Hepatic stellate cell (primary cell): ENCODE measurements at places on chromosomes 3 and 15.

GRCh38 chr15:91884606-91885005 lies 31.1 kb downstream of the SLCO3A1 start:
- DNase-seq, result peak; percentile 35

GRCh38 chr3:187352581-187353575 lies 15.3 kb upstream of the RTP4 start:
- DNase-seq, result no peak

DNA sequence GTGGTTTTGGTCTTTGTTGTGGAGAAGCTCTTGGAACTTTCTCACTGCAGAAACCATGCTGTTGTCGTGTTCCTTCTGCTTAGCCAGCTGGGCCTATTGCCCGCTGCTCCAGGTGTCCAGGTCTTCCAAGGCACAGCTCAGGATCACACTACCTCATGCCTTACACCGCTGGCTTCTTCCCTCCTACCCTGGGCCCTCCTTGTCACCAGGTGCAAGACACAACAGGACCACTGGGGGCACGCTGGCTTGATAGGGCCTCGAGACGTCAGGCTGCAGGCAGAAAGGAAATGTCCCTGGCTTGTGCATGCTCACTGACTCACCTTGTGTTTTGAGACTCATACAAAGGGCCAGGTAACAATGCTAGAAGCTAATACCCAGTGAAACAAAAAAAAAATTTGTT lies 32.3 kb downstream of the PAQR9 start:
- DNase-seq, result no peak

GRCh38 chr15:92963794-92964193 lies 63.7 kb downstream of the CHD2 start:
- no peak for DNase-seq

GRCh38 chr15:74261685-74262084 lies 25.6 kb downstream of the CCDC33 start:
- DNase-seq, result no peak

DNA sequence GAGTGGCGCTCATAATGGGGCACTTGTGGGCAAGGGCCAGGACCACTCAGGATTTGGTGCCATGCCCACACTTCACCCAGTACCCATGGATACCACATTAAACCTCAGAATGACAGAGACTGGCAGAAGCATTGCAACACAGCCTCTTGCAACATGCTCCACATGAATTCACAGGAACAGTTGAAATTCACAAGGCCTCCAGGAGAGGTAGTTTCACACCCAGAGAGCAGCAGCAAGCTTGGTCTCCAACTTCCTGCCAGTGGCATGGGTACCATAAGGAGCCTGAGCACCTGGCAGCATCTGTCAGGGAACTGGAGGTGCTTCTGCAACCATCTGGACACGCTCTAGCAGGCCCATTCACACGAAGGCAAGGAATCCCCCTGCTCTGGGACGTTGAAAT lies 101.0 kb downstream of the OSBPL10 start:
- no peak for DNase-seq

DNA sequence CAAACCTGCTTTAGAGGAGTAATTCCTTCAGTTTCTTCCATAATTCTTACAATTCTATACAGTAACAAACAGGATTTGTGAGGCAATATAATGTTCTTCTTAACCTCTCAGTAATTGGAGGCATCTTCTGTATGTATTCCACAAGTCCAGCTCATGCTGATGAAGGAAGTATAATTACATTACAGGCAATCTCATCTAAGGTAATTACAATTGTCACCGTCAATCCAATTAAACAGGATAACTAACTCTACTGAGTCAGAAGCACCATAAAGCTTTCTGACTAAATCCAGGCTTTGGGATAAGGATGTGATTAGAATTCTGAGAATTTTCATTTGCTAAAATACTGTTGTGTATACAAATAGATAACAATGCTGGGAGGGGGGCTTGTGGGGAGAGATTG lies 115.2 kb upstream of the SEMA6D start:
- DNase-seq, result no peak

DNA sequence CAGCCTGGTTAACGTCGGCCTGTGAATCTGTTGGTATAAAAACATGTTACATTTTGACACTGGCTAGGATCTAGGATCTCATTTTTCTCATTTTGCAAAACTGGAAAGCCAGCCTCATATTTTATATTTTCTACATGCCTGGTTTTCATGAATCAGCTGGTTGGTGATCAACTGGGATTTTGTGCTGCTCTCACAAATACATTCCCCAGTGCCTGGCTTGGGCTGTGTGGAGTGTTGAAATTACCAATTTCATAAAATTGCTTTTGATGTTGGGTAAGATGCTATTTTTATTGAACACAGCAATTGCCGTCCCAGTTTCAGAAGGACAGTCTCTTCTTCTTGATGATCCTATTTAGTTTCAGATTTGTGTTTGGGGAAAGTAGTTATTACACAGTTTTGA lies 604.3 kb downstream of the TAFA4 start:
- no peak for DNase-seq

- DNase-seq, result no peak
These were observed 23.0 kb upstream of the MEF2A start for GRCh38 chr15:99542828-99543227.

- DNase-seq, result no peak
These were observed 32.2 kb downstream of the SYNM start for GRCh38 chr15:99137111-99137546.
